ENCODE measurements at places on chromosomes 12 and 14.

DNA sequence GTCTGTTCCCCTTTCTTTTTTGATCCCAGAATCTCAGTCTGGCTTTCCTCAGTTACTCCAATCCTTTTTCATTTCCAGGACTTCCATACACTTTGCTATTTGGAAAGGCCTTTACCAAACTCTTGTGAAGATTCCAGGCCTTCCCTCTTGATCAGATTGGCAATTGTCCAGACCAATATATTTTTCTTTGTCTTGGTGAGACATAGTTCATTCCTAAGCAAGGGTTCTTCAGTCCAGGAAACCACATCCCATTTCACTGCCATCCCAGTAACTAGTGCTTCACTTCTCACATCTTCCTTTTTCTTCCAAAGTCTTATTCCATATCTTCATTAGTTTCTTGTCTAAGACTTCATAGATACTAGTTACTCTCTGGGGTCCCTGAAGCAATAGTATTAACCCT is 2.1 kb upstream of the PTPRQ start:
- no peak for DNase-seq

DNA sequence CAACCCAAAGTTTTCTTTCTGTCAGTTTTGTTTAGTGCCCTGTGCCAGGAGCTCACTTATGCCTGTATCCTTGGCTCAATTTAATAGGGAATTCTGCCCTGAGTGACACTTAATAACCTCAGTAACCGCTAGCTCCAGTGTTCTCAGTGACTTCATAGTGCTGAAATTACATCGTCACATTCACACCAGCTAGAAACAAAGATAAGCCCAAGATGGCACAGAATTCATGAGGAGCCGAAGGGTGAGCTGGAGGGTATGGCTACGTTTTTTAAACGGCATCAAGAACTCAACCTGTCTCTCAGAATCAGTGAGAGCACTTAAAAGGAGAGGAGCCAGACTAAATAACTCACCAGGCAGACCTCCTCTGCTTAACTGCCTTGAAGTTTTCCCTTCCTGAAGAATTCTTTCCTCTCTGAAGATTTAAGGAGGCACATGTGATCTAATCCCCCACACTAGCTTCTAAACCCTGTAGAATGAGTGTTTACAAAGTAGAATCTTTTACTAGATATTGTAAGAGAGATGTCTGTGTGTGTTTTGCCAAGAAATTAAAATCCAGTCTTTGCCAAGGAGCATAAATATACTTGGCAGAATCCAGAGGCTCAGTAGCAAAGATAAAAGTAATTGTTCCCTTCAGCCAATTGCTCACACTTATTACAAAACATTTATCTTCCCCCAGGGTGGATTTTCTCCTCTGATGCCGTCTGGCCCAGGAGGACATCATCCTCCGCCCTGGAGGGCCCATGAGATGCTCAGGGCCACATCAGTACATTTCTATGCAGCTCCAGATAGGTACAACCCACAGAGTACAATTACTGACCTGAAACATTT is 37.3 kb downstream of the PTGER2 start:
- DNase-seq: no peak

DNA sequence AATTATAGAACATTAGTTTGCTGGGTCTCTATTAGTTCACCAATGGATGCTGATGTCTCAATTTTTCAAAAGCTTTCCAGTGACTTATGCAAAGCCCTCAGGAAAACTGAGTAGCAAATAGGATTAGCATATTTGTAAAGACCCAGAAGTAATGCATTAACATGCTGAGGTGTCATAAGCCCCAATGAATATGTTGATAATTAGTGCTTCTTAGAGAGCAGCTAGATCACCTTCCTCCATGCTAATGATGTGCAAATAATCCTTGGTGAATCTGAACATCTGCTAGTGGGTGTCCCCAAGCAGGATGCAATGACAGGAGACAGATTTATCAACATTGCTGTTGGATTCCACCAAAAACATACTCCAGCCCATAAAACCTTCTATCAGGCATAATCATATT is 19.0 kb downstream of the IFNG start:
- no peak for DNase-seq

DNA sequence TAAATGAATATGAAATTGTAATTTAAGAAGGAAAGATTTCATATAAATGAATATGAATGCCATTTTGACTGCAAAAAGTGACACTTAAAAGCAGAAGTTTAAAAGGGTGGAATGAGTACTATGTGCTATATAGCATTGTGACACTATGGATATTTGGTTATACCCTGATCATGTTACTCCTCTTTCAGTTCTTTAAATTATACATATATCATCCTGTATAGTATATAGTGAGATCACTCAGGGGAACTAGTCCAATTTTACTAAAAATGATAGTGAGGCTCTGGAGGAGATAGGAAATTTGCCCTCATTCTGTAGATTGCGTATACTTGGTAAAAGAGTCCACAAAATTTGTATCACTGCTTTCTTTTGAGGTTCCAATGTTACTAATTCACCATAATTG is 155.7 kb upstream of the BTG1 start:
- DNase-seq: no peak

- DNase-seq: no peak
These were observed 5.5 kb upstream of the PFDN5 start for GRCh38 chr12:53289891-53290290.

GRCh38 chr14:90562652-90563051 is 165.8 kb downstream of the CALM1 start:
- no peak for DNase-seq

DNA sequence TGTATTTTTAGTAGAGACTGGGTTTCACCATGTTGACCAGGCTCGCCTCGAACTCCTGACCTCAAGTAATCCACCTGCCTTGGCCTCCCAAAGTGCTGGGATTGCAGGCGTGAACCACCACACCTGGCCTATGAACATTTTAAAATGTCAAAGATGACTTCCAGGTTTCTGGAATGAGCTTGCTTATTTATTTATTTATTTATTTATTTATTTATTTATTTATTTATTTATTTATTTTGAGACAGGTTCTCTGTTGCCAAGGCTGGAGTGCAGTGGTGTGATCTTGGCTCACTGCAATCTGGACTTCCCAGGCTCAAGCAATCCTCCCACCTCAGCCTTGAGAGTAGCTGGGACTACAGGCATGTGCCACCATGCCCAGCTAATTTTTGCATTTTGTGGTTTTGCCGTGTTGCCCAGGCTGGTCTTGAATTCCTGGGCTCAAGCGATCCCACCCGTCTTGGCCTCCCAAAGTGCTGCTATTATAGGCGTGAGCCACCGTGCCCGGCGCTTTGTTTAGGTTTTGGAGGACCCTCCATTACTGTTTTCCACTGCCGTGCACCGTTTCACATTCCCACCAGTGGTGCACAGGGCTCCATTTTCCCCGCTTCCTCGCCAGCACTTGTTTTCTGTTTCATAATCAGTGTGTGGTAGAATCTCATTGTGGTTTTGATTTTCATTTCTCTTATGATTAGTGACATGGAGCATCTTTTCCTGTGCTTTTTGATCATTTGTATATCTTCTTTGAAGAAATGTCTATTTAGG is 6.4 kb upstream of the CFAP251 start:
- DNase-seq: no peak

GRCh38 chr12:6520186-6520585 is 14.1 kb upstream of the GAPDH start:
- no peak for DNase-seq

- DNase-seq: no peak
These were observed 33.3 kb downstream of the DICER1 start for GRCh38 chr14:95123891-95124579.

- DNase-seq: no peak
These were observed 154.1 kb upstream of the FUT8 start for GRCh38 chr14:65258391-65258790.

- no peak for DNase-seq
These were observed 2.9 kb upstream of the CLEC1A start for GRCh38 chr12:10101648-10102220.

DNA sequence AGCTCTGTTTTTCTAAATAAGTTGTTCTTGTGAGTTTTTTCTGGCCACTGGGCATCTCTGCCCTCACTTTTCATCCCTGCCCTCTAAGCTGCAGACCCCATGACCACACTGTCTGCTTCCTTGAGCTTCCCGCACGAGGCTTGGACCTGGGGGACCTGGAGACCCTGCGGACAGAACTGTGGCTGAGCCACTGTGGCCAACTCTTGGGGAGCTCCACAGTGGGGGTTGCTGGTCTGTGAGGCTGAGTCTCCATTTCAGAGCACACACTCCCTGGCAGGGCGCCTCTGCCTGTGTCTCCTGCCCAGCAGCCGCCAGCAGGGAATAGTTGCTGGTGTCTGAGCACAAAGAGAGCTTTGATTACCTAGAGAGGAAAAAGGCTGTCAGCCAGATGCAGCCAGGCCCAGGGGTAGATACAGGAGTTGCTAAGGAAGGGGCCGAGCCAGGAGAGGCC is 13.1 kb upstream of the RIN3 start:
- no peak for DNase-seq

- no peak for DNase-seq
These were observed 1.1 kb downstream of the INHBE start for GRCh38 chr12:57456145-57456700.

- DNase-seq: no peak
These were observed 430.2 kb upstream of the TMPO start for GRCh38 chr12:98085046-98085755.

- no peak for DNase-seq
These were observed 80.7 kb downstream of the NPAS3 start for GRCh38 chr14:33019346-33019745.

All from lower leg skin (tissue), 4 donors.